Subcutaneous adipose tissue (tissue), 4 donors: ENCODE measurements at places on chromosomes 13 and 19. TPM values are rescaled to one million over a fixed set of nuclear protein-coding genes. Genes with fewer than 3 reads are reported as not detected.

Gene TEX29
- total RNA-seq = not detected

Gene ZNF626
- 18.9 TPM for total RNA-seq

Gene PPM1N
- not detected for total RNA-seq

Gene LILRB4
- total RNA-seq = 43.0 TPM

Gene ZNF844
- 14.1 TPM for total RNA-seq

Gene KIR2DL1
- not detected for total RNA-seq

Gene ERF
- total RNA-seq = 19.4 TPM

Gene SLC15A1
- total RNA-seq = not detected

Gene LIM2
- total RNA-seq = not detected
